ENCODE measurements at places on chromosomes 16 and 17.

DNA sequence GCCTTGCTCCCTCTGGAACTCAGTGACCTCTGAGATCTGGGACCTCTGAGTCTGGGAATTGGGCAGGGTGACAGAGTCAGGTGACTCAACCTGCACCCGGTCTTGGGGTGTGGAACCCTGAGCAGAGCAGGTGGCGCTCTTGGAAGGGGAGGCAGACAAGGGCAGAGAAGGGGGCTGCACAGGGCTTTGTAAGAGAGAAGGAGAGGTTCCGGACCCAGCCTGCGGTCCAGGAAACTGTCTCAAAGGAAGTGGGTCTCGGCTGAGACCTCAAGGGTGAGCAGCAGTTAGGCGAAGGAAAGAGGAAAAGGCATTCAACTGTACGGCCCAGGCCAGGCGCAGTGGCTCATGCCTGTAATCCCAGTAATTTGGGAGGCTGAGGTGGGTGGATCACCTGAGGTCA is 10.0 kb upstream of the RIPOR1 start:
- DNase-seq = no peak

- no peak for DNase-seq
Measured at GRCh38 chr17:29560316-29560715, 6.5 kb downstream of the ABHD15 start.

DNA sequence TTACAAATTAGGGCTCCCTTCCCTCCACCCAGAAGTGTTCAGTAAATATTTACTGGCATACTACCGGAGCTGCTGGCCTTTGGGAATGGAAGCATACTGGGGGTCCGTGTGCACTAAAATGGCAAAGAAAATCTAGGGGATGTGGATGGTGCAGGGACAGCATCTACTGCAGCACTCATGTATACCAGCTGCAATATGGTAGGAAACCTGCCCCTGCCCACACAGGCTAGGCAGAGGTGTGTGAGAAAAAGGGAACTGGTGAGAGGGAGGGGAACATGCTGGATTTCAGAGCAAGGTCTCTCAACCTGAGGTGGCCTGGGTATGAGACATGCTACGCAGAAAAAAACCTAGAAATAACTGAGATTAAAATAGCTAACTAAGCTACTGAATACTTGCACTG is 145.4 kb downstream of the CDH13 start:
- no peak for DNase-seq

GRCh38 chr16:72182976-72183375 is 11.0 kb upstream of the PMFBP1 start:
- DNase-seq = no peak

DNA sequence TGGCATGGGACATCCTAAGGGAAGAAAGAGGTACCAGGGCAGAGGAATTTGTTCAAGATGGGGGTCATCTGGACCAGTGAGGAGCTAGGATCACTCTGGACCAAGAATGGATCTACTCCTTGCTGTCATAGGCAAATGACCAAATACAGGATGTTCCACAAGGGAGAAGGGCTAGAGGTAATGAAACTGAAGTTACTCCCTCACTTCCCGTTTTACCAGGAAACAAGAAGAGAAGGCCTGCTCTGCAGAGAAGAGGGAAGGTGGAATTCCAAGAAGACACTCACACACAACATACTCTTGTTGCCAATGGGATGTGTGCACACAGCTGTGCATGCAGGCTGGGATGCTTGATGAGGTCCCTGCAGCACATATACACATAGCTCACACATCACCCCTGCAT is 38.6 kb downstream of the NEUROD2 start:
- no peak for DNase-seq

GRCh38 chr16:54952195-54952594 is 21.5 kb downstream of the IRX5 start:
- DNase-seq = no peak
